ENCODE measurements at places on chromosomes 5 and 9. TPM values are rescaled to one million over a fixed set of nuclear protein-coding genes. Genes with fewer than 3 reads are reported as not detected.

The SPARC gene
- polyA plus RNA-seq, result 151 TPM

DNA sequence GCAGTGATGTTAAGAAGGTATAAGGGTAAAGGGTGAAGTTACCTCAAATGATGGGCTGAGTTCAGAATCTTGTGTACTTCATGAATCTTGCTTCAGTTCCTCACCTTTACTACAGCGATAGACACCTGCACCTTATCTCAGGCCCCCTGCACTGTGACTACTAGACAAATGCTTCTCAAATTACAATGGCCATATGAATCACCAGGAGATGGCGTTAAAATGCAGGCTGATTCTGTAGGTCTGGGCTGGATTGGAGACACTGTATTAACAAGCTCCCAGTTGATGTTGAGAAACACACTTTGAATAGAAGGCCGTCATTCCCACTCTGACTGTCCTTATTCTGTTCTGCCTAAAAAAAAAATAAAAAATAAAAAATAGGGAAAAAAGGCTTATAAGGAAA lies 29.8 kb downstream of the TARS1 start:
- no peak for DNase-seq

DNA sequence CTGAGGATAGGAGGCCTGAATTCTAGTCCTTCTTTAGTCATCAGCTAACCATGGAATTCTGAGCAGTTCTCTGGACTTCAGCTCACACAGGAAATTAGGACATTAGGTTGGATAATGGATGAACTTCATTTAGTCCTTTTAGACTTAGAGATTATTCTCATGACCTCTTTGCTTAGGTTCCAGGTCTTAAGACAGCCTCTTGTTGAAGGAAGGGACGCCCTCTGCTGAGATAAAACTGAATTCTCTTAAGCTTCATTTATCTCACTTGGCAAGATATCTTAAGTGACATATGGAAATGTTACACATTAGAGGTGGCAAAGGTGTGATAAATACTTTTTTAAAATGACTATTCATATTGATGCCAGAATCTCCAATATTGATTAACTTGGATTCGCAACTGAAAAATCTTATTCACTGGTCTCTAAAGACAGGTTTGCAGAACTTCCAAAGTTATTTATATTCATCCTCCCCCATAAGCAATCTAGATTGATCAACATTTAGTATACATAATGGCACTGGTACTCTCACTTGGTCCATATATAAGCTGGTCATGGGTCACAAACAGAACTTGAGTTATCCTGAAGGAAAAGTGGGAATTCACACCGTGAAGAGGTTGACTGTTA lies 16.9 kb upstream of the ZNF366 start:
- DNase-seq, result peak; percentile 52

- DNase-seq, result no peak
Measured at GRCh38 chr5:433836-434235, 9.1 kb upstream of the EXOC3 start.

The WNT8A gene
- not detected for polyA plus RNA-seq

The STPG3 gene
- not detected for polyA plus RNA-seq

DNA sequence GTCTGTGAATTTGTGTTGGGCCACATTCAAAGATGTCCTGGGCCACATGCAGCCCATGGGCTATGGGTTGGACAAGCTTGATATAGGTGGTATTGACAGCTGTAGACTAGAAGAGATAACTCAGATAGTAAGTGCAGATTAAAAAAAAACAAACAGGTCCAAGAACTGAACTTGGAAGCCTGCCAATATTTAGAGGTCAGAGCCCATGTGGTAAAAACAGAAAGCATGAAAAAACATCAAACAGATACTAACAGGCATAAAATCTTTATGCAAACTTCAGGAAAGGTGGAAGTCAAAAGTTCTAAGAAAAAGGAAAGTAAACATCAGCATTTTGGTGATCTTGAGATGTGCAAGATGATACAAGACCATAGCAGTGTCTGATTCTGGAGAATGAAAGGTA lies 155.1 kb upstream of the NR4A3 start:
- peak; percentile 16 for DNase-seq

GRCh38 chr9:80792726-80793125 lies 896.6 kb downstream of the TLE1 start:
- no peak for DNase-seq

DNA sequence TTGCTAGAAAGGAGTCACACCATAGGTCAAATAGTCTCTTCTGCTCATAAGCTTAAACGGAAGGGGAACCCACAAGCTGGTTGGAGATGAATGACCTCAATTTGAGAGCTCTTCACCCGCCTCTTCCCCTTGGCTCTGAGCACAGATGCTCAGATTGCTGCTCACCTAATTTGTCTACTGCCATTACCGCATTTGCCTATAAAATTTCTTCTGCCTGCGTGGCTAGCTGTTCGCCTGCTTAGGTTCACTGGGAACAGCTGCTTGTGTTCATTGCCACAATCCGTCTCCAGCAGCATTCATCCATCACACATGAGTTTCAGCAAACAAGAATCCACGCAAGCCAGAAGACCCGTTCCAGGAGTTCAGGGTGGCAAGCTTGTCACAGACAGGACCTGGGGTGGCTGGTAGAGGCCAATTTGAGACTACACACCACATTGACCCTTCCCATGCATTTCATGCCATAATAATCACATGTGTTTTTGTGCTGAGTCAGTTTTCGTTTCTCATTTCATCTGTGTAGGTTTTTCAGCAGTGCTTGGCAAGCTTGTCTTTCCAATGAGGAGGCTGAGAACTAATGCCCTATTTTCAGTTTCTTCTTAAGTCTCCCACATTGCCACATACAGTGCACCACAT lies 50.2 kb upstream of the DNAH5 start:
- DNase-seq, result no peak

The GABRA1 gene
- polyA plus RNA-seq, result not detected

The TYRP1 gene
- not detected for polyA plus RNA-seq

The SPINK1 gene
- polyA plus RNA-seq, result not detected

The PSD2 gene
- not detected for polyA plus RNA-seq

DNA sequence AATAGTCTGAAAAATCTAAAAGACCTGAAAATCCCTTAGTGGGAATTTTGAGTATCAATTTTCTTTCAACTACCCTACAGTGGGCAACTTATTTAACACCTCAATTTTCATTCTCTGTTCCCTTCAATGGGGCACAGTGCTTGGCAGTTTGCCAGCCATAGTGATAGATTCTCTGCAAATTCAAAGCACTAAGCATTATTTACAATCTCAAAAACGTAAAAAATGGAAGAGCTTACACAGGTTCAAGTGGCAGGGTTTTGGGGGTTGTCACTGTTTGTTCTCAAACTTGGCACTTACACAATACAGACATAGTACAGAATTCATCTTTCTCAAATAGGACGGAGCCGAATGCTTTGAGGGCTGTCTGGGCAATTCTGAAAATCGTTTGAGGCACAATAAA lies 515.0 kb downstream of the EFNA5 start:
- no peak for DNase-seq

GRCh38 chr9:84293001-84293798 lies 47.4 kb downstream of the SLC28A3 start:
- DNase-seq, result peak; percentile 67

- no peak for DNase-seq
Measured at GRCh38 chr5:17147170-17147569, 70.3 kb upstream of the BASP1 start.
